ENCODE measurements at places on chromosomes 5 and 9.
A peak's percentile ranks its signal among the peaks of the same experiment; 100 is the strongest.

GRCh38 chr5:73692981-73693380, 67.0 kb downstream of the ARHGEF28 start:
- no peak for DNase-seq

DNA sequence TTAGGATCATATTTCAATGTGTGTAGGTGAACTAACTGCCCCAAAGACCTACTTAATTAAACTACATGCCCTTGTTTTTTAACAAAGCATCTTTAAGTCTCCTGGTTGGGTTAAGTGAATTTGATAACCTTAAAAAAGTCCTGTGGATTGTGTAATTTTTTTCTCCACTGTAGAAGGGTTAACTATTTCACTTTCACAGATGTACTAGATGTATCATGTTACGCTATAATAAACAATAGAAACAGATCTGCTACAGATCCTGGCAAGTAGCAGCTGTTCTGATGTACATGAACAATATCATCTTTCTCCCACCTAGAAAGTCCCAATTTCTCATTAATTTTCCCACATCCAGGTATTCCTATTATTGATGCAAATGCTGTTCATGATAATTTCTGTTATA, 18.9 kb downstream of the KIF24 start:
- DNase-seq: peak; percentile 21

DNA sequence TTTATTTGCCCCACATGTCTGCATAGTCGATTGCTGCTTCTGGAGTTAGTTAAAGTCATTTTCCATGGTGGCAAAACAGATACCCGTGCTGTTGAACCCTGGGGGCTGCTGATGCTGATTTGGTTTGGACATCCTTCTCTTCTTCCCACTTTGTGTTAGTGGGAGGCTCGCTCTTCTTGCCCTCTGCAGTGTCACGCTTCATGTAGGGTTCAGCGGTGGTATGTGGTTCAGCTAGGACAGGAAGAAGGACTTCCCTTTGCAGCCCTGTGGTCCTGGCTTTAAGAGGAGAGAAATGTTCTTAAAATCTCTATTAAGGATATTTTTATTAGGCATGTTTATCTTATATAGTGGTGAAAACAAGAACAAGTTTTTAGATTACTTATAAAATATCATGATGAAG, 36.2 kb downstream of the SLC36A1 start:
- DNase-seq: no peak

DNA sequence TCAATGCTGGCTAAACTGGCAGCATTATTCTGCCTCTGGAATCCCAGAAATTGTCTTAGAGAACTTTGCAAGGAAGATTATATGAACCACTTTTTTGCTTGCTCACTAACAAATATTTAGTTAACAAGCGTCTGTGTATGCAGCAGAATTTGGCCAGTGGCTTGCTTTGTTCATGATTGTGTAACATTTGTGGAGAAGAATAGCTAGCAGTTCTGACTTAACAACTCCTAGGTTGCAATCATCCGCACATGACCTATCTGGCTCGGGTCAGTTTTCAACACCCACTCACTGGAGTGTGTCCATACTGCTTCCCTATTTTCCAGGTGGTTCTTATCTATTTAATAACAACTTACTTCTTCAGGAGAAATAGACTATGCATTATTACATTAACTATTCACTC, 98.5 kb downstream of the SNX18 start:
- DNase-seq: no peak

DNA sequence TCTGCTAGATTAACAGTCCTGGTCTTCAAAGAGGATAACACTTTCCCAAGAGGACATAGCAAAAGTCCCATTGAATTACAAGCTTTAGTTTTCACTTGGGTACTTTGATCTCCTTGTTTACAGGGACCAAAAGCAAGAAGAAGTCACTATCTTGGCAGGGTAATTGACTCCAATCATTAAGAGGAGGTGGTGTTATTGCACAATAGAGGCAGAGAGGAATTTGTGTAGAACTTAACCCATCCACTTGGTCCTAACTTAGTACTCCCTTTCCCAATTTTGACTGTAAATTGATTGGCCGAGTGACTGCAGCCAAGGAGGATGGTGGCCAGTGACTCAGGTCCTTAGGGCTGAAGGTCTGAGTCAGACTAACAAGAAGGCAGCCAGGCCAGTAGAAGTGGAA, 9.3 kb upstream of the TRPC7 start:
- DNase-seq: no peak

All from NCI-H2081 treated with DMSO at 0.1 percent for 48 hours (cell line).